ENCODE measurements at places on chromosomes 3 and 15.

GRCh38 chr3:177230641-177231040 is 33.4 kb upstream of the TBL1XR1 start:
- no peak for DNase-seq

DNA sequence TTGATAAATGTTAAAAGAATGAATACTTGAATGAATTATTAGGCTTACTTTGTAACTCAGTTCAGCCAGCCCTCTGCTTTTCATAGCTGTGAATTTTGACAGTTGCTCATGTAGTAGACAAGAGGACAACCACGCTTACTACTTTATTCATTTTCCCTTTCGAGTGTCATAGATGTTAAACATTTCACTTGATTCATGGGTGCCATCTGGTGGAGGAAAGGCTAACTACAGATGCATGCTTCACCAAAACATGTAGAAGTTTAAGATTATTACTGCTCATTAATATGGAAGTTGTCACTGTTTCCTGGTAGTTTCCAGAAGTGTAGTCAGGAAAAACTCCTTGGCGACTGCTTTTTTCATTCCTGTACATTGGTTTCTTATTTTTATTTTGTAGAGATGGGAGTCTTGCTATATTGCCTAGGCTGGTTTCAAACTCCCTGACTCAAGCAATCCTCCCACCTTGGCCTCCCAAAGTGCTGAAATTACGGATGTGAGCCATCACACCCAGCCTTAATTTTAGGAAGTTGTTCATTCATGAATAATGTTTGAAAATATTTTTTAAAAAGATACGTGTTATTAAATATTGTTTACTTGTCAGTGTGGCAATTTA is 163.2 kb downstream of the B3GALNT1 start:
- DNase-seq = peak; percentile 70

GRCh38 chr15:45287390-45287956 is 35.4 kb downstream of the SLC28A2 start:
- no peak for DNase-seq

- DNase-seq = peak; percentile 60
Measured at GRCh38 chr3:115217678-115218451, 70.8 kb upstream of the ZBTB20 start.

DNA sequence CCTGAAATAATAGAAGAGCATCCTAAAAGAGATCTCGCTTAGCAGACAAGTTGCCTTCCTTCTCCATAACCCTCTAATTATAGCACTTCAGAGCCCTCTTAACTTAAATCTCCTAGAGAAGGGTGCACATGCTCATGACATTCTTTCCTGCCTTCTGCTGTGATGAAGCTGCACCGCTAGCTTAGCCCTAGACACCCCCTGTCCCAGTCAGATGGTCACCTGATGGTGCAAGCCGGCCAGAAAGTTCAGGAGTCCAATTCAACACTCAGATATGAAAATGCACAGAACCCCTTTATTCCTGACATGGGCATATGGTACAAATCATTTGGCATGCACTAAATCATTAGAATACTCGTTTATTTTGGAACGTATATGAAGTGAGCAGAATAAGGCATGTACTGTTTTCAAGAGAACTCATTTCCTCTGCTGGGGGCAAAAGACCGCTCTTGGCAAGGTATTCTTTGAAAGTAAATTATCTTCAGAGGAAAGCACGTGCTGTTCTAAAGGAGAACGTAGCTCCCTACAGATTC is 420.4 kb upstream of the PROK2 start:
- DNase-seq = no peak

All from kidney tubule cell (primary cell).